Ovary (tissue), 10 donors: ENCODE measurements at places on chromosomes 4 and X. TPM values are rescaled to one million over a fixed set of nuclear protein-coding genes. Genes with fewer than 3 reads are reported as not detected.

DNA sequence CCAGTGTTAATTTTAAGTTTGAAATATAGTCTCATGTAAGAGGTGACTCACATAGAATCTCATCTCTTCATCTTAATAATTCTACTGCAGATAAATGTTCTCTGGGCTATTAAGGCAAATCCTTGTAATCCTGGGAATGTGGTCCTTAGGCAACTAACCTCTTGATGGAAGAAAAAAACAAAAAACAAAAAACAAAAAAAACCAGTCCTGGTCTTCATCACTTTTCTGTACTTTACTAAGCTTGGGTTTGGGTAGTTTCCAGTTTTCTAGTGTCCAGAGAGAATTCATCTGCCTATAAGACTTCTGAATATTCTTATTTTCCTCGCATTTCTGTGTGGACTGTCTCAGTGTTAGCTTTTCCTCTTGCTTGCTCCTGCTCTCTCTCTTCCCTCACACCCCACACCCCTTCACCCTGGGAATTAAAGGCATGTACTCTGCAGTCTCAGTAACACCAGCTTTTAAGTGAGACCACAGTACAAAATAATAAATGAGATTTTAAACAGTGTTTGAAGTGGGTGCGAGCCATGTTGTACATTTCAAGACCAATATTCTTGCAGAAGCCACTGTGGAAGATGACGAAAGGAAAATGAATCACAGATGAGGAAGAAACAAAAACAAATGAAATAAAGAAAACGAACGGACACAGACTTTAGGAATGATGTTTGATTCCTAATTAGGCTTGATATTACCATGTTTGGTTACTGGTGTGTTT is 51.7 kb downstream of the HAND2 start:
- H3K4me3 ChIP-seq = no peak overlapping the region
- no peak for DNase-seq

The PLP1 gene
- 11.1 TPM for polyA plus RNA-seq

- no peaks in the 10 kb centered on the region for H3K4me1 ChIP-seq
- no peak overlapping the region for H3K4me3 ChIP-seq
- no peaks in the 10 kb centered on the region for H3K27me3 ChIP-seq
- H3K27ac ChIP-seq = no peak overlapping the region
Observed at GRCh38 chrX:139875841-139876240, 57.0 kb downstream of the ATP11C start.

DNA sequence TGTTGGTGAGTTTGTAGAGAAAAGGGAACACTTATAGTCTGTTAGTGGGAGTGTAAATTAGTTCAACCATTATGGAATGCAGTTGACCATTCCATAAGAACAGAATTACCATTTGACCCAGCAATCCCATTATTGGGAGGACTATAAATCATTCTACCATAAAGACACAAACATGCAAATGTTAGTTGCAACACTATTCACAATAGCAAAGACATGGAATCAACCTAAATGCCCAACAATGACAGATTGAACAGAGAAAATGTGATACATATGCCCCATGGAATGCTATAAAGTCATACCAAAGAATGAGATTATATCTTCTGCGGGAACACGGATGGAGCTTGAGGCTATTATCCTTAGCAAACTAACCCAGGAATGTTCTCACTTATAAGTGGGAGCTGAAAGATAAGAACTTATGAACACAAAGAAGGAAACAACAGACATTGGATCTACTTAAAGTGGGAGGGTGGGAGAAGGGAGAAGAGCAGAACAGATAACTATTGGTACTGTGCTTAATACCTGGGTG is 1819.2 kb upstream of the ADGRL3 start:
- H3K4me3 ChIP-seq = no peak overlapping the region
- no peaks in the 10 kb centered on the region for H3K27me3 ChIP-seq
- H3K27ac ChIP-seq = no peak overlapping the region

The HTT-AS gene
- polyA plus RNA-seq = not detected

DNA sequence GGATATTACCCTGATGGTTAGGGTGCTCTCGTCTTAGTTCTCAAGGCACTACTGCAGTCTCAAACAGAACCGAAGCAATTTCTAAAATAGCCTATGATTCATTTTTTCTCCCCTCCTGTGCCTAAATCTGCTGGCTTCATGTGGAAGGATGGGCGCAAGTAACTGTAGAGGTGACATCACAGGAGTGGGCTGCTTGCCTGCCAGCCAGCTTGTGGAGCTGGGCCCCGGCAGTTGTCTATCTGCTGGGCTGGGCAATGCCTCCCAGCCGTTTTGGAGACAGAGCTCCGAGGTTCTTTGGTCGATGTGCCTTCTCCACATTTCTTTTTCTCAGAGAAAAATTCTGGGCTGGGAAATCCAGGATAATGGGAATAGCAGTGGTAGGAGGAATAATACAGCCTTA is 34.3 kb upstream of the CITED1 start:
- no peak overlapping the region for H3K4me3 ChIP-seq
- H3K27ac ChIP-seq = no peak overlapping the region
- H3K4me1 ChIP-seq = no peaks in the 10 kb centered on the region
- no peaks in the 10 kb centered on the region for H3K27me3 ChIP-seq
- no peak for DNase-seq
